ENCODE measurements at places on chromosomes 6 and 20.

DNA sequence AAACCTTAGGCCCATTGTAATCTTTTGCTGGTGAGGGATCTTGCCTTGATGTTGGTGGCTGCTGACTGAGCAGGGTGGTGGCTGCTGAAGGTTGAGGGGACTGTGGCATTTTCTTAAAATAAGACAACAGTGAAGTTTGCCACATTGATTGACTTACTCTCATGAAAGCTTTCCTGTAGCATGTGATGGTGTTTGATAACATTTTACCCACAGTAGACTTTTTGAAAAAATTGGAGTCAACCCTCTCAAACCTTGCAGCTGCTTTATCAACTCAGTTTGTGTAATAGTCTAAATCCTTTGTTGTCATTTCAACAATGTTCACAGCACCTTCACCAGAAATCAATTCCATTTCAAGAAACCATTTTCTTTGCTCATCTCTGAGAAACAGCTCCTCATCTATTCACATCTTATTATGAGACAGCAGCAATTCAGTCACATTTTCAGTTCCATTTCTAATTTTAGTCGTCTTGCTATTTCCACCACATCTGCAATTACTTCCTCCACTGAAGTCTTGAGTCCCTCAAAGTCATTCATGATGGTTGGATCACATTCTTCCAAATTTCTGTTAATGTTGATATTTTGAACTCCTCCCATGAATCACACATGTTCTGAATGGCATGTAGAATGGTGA, 37.2 kb downstream of the CST9L start:
- no peak for DNase-seq

DNA sequence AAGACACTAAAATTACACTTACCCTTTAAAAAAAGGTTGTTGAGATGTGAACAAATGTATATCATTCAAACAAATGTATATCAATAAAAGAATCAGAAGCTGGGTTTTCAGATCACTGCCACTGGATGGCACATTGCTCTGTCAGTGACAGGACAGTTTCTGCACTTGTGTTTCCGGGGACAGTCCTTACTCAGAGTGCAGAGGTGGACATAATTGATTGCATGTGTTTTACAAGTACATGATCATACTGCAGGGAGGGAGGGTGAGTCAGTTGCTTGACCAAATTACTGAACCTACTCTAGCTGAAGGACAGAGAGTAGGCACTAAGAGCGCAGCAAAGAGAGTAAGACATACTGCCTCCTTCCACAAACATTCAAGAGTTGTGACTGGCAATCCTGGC, 302.3 kb downstream of the TENT5A start:
- no peak for DNase-seq

DNA sequence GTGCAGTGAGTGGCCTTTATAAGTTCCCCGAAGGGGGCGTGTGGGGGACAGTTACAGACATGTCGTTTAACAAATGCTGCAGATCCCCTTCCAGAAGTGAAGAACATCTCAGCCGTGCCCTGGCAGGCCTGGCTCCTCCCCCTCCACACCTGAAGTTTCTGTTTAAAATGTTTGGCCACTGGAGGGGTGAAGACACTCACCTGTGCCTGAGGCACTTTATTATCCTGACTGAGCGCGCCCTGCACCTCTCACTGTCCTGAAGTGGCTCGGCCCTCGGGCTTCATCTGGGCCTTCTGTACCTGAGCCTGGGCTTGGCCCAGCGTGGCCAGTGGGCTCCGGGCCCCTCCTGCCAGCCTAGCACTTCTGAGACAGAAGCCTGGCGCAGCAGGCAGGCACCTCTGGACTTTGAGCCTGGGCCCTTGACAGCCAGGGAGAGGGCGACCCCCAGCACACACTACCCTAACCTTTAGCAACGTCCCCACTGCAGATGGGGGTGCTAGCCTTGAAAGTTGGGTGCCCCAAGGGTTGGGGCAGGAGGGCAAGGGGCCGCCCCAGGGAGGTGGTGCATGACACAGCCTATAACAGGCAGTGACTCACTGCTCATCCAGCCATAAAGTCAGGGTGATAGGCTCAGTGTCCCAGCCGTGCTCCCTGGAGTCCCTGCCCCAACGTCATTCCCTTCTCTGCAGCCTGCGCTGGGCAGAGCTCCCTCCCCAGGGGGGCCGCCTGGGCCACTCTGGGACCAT, 13.6 kb upstream of the GATA5 start:
- DNase-seq = no peak

DNA sequence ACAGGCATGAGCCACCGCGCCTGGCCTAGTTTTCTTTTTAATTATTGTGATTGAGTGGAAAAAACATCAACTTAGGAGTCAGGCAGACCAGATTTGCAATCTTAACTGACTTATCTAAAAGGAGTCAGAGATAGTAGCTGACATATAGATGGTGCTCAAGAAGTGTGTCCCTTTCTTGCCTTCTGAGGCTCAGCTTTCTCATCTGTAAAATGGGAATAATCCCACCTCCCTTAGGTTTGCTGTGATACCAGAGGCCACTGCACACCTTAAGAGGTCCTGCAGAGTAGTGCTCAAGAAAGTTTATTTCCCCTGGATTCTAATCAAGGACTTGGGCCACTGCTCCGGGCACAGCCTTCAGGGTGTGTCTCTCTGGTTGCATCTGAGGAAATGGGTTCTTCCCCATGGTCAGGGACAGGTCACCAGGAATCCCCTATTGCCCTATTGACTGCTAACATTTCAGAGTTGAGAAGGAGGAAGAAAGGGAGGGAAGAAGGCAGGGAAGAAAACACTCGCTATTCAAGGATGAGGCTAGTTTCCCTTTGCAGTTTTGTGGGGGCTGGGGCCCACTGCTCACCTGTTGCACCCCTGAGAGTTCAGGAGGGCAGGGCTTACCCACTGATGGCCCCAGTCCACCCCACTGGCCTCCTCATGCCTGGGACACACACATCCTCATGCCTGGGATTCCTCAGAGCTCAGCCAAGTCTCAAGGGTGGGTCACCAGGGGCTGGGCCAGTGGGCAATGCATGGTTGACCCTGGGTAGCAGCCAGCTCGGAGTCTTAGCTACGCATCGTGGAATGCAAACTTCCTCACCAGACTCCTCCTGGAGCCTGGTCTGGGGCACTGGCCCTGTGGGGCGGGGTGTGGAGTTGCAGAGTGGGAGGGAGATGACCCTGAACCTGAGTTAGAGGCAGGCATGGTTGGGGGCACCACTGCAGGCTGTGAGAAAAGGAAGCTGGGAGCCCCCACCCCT, 21.2 kb downstream of the C6orf132 start:
- no peak for DNase-seq

DNA sequence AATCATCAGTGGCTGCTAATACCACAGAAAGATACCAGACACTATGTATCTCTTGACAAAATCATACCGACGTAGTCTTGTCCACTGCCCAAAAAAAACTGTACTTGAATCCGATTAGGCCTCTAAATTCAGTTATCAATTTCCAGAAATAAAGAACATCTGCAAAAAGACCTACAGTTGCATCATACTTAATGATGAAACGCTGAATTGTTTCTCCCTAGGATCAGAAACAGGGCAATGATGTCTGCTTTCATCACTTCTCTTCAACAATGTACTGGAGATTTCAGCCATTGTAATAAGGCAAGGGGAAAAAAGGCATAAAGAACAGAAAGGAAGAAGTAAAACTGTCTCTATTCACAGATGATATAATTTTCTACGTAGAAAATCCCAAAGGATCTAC, 152.0 kb downstream of the TASP1 start:
- no peak for DNase-seq

GRCh38 chr20:24667689-24668383, 198.4 kb downstream of the SYNDIG1 start:
- DNase-seq = no peak

- DNase-seq = no peak
Observed at GRCh38 chr6:95723638-95724037, 146.3 kb downstream of the MANEA start.

GRCh38 chr20:6735942-6736845, 31.3 kb upstream of the BMP2 start:
- no peak for DNase-seq

DNA sequence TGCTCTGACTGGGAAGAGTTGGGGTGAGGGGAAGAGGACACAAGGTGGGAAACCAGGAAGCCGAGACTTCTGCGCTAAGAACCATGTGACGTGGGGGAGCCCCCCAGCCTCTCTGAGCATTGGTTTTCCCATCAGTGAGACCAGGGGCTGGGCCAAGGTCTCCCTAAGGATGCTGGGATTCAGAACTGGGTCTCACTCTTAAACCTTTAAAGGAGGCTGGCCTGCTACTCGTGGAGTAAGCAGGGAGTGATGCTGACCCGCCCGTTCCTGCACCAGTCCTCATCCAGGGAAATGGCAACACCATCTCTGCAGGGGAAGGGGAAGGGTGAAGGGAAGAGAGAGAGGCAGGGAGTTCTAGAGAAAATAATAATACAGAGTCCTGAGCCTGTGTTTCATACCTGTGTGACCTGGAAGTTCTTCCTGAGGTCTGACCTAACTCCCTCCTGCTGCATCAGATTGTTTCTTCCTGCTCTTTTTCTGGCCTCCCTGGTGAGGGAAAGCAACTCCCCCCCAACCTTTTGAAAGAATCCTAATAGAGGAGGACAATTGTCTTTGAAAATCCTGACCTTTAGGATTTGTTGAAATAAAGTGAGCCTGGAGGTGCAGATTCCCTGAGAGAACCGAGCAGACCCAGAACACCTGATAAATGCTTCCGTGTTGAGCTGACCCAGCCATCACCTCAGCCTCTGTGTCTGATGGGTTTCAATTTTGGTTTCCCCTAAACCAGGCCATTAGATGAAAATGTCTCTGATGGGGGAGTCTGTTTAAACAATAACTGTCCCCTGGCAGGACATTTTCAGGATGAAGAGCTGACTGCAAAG, 3.0 kb upstream of the GRM4 start:
- DNase-seq = no peak

DNA sequence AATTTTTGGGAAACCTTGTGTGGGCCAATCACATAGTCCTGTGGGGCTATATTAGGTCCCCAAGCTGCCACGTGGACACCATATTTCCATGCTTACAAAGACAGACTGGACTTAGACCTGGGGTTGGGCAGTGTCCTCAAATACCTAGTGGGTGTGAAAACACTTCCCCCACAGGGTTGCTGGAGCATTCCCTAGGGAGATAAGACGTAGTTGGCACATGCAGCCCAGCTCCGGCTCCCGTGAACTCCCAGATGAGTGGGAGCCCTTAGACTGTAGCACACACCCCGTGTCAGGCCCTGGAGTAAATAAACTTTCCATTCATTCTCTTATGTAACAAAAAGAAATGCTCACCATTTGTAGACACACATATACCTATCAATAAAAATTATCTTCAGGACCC, 14.2 kb downstream of the KCNG1 start:
- no peak for DNase-seq

DNA sequence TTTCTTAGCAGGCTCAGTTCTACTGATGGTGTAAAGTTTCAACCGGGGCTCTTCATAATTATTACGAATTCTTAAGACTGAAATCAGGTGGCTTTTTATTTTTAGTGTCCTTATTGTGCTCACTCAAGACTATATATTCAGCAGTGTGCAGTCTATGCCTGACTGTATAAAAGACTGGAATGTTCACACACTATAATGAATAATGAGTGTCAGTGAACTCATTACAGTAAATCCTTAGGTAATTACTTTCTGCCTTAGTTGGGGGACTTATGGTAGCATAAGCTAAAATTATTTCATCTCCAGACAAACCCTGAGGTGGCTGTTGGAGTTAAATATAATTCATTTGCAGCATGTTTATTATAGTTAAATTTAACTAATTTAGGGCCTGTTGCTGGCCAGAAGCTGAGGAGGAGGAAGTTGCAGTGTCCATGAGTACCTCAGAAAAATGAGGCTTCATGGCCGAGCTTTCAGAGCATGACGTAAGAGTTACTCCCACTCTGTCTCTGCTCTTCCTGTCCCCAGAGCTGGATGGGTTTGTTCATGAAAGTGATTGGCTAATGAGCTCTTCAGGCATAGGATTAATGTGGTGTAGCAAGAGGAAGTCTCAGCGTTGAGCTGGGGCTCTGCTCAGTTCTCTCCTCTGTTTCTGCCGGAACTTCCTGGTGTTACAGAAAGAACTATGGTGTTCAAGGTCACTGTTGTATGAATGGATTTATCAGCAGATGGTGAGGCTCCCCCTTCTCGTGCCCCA, 335.7 kb downstream of the NRN1 start:
- DNase-seq = peak; percentile 42

DNA sequence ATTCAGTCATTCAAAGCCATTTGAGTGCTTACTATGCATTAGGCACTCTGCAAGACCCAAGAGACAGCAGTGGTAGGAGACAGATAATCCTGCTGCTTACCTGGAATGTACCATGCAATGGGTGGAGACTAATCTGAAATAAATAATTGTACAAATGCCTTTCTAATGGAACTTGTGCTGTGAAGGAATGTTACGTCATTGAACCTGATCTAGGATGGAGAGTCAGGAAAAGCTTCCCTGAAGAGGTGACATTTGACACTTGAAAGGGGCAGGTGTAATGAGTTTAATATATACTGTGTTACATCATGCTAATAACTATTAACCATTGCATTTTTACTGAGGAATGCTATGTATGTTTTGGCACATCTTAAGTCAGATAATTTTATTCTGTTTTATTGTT, 491.0 kb upstream of the FLRT3 start:
- no peak for DNase-seq

DNA sequence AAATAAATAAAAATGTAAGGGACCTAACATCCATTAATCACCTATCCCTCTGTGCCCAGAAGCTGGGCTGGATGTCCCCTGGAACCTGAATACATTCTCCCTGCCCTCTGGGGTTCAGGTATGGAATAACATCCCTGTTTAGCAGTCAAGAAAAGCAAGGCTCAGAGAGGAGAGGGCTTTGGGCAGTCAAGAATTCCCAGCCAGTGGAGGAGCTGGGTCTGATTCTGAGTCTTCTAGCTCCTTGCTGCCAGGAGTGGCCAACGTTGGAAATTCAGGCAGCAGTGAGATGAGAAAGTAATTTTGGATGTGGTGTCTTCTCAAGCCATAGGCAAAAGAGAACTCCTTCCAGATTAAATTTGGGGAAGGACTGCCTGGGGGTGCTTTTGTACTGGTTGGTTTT, 42.6 kb upstream of the ZNFX1 start:
- no peak for DNase-seq

DNA sequence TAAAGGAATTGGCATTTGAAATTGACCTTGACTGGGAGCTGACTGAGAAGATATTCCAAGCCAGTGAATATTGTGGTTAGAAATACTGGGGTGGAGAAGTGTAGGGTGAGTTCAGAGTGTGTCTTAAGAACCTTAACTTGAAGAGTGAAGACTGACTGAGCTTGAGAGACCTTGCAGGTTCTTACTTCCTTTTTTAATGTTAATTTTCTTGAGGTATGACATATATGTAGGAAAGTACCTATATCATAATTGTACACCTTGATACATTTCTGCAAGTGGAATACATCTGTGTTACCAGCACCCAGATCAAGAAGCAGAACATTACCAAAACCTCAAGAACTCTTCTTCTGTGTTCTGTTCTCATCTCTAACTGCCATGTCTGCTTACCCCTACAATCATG, 11.0 kb downstream of the DHX35 start:
- DNase-seq = no peak
